ENCODE measurements at places on chromosomes 3 and 15. TPM values are rescaled to one million over a fixed set of nuclear protein-coding genes. Genes with fewer than 3 reads are reported as not detected.

DNA sequence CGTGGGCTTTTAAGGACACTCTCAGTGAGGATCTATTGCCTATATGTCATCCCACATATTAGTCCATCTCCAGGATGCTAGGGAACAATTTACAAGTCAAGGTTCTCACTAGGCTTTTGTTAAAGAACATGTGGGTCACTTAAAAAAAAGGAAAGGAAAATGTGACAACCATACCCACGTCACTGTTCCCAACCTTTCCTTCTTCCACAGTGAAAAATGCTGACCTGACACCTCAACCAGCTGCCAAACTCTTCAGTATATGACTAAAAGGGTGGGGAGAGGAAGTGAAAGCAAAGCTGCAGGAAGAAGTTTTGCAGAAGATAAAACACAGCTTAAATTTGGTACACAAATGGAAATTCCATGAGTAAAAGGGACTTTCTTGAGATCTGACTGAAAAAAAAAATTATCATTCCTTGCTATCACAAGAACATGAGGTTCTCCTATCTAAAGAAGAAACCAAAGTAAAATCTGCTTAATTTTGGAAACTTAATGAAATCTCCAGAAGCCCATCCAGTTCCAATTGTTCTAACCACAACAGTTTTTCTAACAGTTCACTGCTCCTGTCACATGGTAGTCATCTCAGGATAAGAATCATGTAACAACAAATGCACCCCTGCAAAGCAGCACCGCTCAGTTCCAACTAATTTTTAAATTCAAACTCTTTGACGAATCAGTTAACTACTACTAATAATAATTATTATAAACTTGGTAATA is 117.0 kb upstream of the TSPAN3 start:
- no peak for DNase-seq
- no peaks in the 10 kb centered on the region for H3K36me3 ChIP-seq
- no peaks in the 10 kb centered on the region for H3K27me3 ChIP-seq
- H3K27ac ChIP-seq, result no peak overlapping the region
- H3K4me3 ChIP-seq, result no peak overlapping the region

GRCh38 chr3:161020256-161020655 is 84.9 kb downstream of the B3GALNT1 start:
- no peaks in the 10 kb centered on the region for H3K27me3 ChIP-seq
- no peak overlapping the region for H3K27ac ChIP-seq
- no peaks in the 10 kb centered on the region for H3K4me1 ChIP-seq
- H3K36me3 ChIP-seq, result peaks cover 5% of the 10 kb centered on the region

- H3K27ac ChIP-seq, result no peak overlapping the region
- no peak for DNase-seq
Observed at GRCh38 chr15:101642361-101642760, 9.8 kb downstream of the TM2D3 start.

OGG1 gene
- 27.6 TPM for total RNA-seq

LYZL4 gene
- total RNA-seq, result not detected

GOLGA8J gene
- total RNA-seq, result not detected

FBXL22 gene
- not detected for total RNA-seq

ASB14 gene
- total RNA-seq, result not detected

DNAJA4 gene
- 10.3 TPM for total RNA-seq

CLDN16 gene
- total RNA-seq, result not detected

All from GM23338 (cell line).